ENCODE measurements at places on chromosomes 7 and 10.
A peak's percentile ranks its signal among the peaks of the same experiment; 100 is the strongest.

DNA sequence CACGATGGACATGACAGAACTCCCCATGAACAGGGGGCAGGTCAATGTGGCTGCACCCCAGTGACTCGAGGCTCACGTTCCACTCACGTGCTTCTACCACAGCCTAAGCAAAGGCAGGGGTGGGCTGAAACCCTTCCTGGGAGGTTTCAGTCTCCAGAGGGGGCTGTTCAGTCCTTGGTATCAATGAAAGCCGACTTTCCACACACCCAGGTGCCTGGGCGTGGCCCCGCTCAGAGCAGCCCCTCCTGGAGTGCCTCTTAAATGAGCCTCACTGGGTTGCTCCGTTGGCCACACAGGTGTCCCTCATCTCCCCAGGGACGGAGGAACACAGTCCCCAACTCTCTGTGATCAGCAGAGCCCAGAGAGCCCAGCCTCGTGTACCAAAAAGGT lies 90.5 kb upstream of the PDGFA start:
- DNase-seq = no peak

- no peak for DNase-seq
Observed at GRCh38 chr10:62885684-62886461, 69.7 kb upstream of the EGR2 start.

DNA sequence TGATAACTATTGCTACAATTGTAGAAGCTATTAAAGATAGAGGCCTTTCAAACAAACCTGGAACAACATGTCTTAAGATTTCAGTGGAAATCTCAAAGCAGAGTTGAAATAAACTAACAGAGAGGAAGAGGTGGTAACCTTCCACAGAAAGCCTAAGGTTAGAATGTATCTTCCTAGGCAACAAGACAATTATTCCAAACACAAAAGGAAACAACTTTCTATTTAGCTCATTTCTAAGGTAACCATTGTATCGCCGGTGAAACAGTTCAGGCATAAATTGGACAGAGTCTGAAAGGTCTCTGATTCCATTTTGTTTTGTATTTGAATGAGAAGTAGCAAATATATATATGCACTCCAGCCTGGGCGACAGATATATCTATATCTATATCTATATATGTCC lies 30.7 kb upstream of the HYCC1 start:
- no peak for DNase-seq

DNA sequence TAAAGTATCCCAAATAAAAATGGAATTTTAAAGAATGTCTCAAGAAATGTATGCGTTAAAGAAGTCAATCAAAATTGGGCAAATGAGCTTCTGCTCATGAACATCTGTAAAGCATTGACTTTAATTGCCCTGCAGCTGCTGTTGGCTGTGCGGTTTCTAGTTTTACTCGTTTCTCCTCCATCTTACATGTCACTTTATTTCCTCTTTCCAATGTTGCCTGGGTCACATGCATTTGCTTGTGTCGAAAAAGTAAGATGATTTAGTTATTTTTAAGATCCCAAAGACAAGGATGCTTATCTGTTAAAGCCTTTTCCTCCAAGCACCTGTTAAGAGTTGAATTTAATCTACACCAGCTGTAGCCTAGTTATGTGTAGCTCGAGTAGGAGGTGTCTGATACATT lies 310.4 kb downstream of the EXOC4 start:
- no peak for DNase-seq

- peak; percentile 25 for DNase-seq
Observed at GRCh38 chr7:2821161-2821841, 22.8 kb downstream of the GNA12 start.

DNA sequence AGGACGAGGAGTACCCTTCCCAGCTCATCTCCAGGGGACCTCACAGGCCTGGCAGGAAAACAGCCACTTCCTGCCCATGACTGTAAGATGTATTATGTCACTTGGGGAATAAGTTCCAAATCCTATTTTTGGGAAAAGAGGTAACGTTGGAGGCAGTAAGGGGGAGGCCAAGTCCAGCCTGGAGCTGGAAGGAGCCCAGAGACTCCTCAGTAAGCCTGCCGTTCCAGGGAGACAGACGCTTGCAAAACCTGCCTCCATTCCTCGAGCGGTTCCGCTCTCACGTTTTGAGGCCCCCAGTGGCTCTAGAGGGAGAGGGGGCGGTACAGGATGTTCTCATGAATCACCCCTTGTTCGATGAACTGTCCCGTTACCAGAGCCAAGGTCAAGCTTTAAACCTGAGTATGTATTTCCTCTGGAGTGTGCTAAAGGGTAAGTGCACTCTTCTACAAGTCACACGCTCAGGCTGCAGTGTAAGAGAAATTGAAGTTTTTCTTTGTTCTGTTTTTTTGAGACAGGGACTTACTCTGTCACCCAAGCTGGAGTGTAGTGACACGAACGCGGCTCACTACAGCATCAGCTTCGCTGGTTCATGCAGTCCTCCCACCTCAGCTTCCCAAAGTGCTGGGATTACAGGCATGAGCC lies 45.5 kb upstream of the CYTH3 start:
- no peak for DNase-seq

DNA sequence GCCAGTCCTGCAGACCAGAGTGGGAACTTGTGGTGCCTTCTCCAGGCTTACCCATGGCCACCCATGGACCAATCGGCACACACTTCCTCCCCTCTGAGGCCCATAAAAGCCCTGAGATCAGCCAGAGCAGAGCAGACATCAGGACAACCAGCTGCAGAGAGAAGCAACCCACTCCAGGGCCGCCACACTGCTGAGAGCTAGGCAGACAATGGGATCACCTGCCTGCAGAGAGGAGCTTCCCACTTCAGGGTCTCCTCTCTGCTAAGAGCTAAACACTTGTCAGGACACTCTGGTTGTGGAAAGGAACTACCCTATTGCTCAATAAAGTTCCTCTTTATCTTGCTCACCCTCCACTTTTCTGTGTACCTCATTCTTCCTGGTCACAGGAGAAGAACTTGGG lies 34.0 kb downstream of the C7orf25 start:
- DNase-seq = no peak

GRCh38 chr7:111639934-111640333 lies 77.6 kb upstream of the IMMP2L start:
- no peak for DNase-seq

- DNase-seq = no peak
Observed at GRCh38 chr7:5636446-5636835, 145.0 kb downstream of the RNF216 start.

DNA sequence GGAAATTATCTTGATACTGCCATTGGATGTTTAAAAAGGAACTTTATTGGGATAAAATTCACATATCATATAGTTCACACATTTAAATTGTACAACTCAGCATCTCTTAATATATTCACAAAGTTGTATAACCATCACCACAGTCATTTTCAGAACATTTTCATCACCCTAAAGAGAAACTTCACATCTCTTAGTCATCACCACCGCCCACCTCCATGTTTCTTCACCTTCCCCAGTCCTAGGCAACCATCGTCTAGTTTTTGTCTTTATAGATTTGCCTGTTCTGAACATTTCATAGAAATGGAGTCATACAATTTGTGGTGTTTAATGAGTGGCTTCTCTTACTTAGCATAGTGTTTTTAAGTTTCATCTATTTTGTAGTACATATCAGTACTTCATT lies 96.6 kb downstream of the ANKRD30A start:
- DNase-seq = no peak

DNA sequence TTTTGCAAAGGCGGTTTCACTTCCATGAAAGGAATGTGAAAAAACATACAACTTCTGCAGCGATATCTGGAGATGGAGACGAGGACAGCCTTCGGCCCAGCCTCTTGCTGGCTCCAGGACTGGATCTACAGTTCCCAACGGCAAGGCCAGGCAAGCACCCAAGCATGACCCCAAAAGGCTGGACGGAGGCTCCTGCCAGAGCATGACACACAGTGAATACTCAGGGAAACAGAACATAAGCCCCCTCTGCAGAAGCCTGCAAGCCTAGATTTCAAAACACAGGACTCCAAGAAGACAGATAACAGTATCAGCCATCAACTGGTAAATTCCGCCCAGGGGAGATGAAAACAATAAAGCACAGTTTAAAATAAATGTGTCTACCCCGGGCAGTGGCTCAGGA lies 3.3 kb upstream of the LRRC27 start:
- no peak for DNase-seq
